ENCODE measurements at places on chromosomes 4 and X.
A peak's percentile ranks its signal among the peaks of the same experiment; 100 is the strongest.

DNA sequence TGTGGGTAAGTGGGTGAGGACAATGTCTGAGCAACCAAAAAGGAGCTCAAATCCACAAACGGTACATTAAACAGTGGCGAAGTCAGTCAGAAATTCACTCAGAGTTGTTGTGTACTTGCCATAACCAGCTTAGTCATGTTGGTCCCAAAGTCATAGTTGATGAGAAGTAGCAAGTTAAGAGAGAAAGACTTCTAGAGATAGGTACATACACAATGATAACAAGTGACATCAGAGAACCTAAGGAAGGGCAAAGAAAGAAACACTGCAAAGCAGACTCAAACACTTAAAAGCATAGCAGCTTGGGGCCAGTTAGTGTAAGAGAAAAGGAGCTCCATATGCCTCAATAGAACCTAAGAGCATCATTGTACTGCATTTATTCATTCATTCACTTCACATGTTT is 30.2 kb downstream of the DYNLT3 start:
- no peak for DNase-seq

DNA sequence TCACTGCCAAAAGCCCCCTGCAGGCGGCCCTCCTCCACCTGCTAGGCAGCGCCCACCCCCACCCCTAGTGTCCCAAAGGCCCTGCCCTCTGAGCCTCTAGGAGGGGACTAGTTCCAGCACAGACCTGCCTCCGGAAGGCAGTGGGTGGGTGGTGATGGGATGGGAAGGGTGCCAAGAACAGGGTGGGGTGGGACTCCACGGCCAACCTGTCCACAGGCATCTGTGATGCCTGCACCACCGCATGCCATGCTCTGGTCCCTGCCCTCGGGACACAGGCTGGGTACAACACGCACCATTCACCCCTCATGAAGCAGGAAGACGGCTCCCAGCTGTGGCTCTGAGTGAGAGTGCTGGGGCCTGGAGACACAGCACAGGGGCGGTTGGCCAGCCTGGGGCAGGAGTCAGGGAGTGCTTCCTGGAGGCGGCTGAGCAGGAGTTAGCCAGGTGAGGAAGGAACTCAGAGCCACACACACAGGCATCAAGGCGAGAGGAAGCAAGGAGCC is 243.1 kb upstream of the PSAPL1 start:
- no peak for DNase-seq

GRCh38 chr4:40827758-40828157 is 78.0 kb downstream of the NSUN7 start:
- DNase-seq: no peak

DNA sequence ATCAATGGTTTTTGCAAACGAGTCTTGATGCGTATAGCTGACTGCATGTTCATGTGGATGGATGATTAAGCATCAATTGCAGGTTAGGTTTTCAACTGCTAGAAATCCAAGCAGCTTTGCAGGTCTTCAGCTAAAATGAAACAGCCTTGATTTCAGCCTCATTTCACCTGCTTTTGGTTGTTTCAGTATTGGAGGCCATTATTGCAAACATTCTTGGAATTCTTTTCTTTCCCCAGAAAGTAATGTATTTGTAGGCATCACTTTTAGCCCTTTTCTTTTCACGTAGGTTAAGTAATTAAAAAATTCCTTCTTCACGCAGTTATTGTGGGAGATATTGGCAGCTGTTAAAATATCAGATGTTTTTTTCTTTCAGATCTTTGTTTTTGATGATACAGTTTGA is 8.8 kb downstream of the ZAR1 start:
- no peak for DNase-seq

DNA sequence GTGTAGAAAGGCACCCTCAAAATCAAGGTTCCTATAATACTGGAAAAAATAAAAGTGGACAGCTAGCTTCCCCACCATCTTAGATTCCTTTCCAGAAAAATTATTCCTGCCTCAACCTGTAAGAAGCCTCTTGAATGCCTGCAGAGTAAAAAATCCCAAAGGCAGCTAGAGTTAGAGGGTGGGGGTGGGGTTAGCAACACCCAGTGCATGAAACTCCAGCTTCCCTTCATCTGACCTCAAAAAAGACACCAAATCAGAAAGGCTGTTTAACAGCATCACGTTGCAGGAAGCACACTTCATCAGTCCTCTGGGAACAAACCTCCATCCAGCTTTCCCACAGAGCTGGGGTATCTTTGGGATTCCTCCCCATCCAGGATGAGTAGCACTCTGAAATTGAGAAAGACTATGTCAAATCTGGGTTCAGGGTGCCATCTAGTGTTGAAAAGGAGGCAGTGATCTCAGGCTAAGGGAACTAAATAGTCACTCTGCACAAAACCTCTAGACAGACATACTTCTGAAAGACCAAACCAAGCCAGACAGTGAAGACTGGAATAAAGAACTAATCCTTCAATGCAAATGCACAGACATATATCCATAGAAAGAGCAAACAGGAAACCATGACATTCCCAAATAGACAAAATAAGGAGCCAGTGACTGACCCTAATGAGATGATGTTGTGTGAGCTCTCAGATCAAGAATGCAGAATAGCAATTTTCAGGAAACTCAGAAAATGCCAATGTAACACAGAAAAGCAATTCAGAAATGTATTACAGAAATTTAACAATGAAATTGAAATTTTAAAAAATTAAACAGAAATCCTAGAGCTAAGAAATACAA is 97.9 kb downstream of the ARHGEF9 start:
- DNase-seq: peak; percentile 2

GRCh38 chr4:10321931-10322330 is 135.3 kb downstream of the ZNF518B start:
- DNase-seq: no peak

- DNase-seq: no peak
Observed at GRCh38 chr4:151302432-151302831, 23.0 kb downstream of the SH3D19 start.

GRCh38 chr4:102518703-102519131 is 17.6 kb downstream of the NFKB1 start:
- no peak for DNase-seq

All from Daoy (cell line).